ENCODE measurements at places on chromosomes 16 and 17.

DNA sequence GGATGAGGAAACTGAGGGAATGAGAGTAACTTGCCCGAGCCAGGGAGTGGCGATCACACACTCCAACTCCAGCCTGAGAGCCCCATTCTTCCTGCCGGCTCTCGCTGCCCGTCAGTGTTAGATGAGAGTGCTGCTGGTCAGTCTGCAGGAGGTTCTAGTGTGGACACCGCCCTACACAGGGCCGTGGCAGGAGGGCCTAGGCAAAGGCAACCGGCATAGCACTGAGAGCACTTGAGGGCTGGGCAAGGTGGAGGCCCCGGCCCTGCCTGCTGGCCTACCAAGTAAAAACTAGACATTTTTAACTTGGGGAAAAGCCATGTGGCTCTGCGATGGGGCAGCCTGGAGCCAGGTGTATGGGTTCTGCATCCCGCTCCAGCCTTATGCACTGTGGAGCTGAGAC, 354.8 kb downstream of the SEC14L1 start:
- no peak for DNase-seq

DNA sequence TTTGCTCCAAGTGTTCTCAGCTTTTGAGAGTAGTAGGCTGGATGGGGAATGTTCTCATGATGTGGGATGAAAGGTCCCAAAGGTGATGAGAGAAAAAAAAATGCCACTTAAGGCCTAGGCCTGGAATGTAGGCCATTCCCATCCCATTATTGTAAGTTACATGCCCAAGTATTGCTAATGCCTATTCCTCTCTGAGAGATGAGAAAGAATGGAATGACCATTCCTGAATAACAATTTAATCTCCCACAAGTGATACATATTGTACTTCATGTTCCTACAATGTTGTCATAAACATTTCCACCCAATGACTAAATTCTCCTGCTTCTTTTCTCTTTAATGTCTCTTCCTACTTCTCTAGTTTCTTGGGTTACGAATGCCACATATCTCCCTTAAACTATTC, 102.8 kb upstream of the KCNJ16 start:
- no peak for DNase-seq

- no peak for DNase-seq
Measured at GRCh38 chr17:45125509-45125908, 6.8 kb downstream of the PLCD3 start.

- no peak for DNase-seq
Measured at GRCh38 chr16:82134846-82135245, 35.2 kb downstream of the MPHOSPH6 start.

All from activated CD8-positive, alpha-beta memory T cell treated with anti-CD3 and anti-CD28 coated beads for 1 hour (primary cell).